ENCODE measurements at places on chromosomes 6 and 20. TPM values are rescaled to one million over a fixed set of nuclear protein-coding genes. Genes with fewer than 3 reads are reported as not detected.

DNA sequence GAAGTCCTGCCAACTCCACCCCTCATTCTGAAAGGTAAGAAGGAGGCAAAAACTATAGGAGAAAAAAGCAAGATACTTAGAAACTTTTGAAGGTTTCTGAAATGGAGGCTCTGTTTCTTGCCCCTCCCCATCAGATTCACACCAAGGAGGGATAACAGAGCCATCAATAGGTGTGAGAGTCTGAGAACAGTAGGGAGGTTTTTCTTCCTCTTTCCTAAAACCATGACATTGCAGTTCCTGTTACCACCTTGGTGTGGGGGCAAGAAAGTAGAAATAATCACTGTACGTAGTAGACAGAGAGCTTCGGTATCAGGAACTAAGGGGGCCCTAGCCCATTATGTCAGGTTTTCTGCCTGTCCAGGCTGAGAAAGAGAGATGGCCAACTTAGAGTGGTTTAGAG, 333.3 kb upstream of the SYNCRIP start:
- H3K36me3 ChIP-seq = no peaks in the 10 kb centered on the region
- H3K4me1 ChIP-seq = no peaks in the 10 kb centered on the region
- no peak overlapping the region for H3K4me3 ChIP-seq
- H3K27me3 ChIP-seq = no peaks in the 10 kb centered on the region
- H3K27ac ChIP-seq = no peak overlapping the region
- no peak for DNase-seq

ENPP3 gene
- 0.57 TPM for total RNA-seq

ME1 gene
- total RNA-seq = 0.05 TPM

DNA sequence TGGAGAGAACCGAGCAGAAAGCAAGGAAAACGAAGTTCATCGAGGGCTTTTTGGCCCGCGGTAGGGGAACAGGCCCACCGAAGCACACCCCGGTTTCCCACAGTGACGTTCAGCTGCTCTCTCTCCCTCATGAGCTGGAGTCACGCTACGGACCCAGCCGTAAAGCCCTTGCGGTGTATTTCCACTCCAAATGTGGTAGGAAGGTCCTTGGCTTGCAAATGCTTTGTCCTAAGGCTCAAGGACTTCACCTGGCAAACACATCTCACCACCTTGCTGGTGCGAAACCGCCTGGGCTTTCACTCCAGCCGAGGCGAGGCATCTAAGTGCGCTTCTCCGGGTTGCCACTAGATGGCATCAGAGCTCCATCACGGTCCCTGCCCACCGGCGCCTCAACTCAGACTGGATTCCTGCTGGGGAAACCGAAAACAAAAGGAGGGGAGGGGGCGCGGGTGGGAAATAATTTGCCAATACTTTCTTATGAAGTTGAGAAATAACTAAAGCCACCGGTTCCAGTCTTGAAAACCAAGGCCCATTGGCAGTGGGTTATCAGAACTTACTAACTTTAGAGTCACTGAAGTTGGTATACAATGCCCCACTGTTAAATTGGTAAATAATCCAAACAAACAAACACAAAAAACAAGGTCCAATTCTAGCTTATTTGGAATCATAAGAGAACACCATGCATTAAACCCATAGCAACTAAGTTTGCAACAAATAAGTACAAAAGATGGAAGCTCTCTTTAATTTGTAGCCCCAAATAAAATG, 13.4 kb upstream of the FOXC1 start:
- peaks cover 2% of the 10 kb centered on the region for H3K4me1 ChIP-seq
- no peak overlapping the region for H3K27ac ChIP-seq
- H3K4me3 ChIP-seq = no peak overlapping the region
- peaks cover 48% of the 10 kb centered on the region for H3K27me3 ChIP-seq
- DNase-seq = peak; percentile 78

DNA sequence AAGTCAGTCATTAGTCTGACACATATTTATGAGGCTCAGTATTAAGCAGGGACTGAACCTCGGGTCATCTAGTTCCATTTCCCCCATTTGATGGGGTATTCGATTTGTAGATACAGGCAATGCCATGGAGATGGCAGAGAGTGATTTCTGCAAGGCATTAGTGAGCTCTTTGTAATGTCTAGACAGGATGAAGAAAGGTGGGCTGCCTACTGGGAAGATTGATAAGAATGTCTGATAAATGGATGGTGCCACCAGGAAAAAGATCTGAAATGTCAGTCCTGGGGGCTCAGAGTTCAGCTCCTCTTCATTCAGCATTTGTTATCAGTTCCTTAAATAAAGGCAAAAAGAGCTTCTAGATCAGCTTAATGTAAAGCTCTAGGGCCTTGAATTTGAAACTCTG, 51.4 kb downstream of the HS3ST5 start:
- no peak for DNase-seq
- no peaks in the 10 kb centered on the region for H3K27me3 ChIP-seq
- no peak overlapping the region for H3K27ac ChIP-seq
- no peaks in the 10 kb centered on the region for H3K36me3 ChIP-seq
- H3K4me1 ChIP-seq = no peaks in the 10 kb centered on the region
- no peak overlapping the region for H3K4me3 ChIP-seq

DNA sequence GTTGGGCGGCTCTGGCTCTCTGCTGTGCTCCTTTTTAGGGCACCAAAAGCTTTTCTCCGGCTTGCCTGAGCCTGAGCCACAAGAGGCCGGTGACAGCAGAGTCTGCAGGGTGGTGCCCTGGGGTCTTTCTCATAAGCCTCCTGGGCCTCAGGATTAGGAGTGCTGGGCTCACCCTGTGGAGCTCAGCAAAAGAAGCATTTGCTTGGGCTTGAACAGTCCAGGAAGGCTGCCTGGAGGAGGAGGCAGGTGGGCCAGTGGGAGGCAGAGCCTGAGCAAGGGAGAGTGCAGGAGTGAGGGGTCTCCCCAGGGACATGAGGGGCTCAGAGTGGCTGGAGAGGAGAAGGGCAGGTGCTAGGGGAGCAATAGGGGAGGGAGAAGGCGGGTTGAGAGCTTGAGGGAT, 32.9 kb upstream of the MRGBP start:
- no peaks in the 10 kb centered on the region for H3K36me3 ChIP-seq
- H3K27ac ChIP-seq = no peak overlapping the region
- no peaks in the 10 kb centered on the region for H3K27me3 ChIP-seq
- DNase-seq = no peak
- peaks cover 7% of the 10 kb centered on the region for H3K4me1 ChIP-seq

GRCh38 chr20:59160389-59161115, 3.1 kb upstream of the ZNF831 start:
- H3K36me3 ChIP-seq = peaks cover 9% of the 10 kb centered on the region
- H3K27ac ChIP-seq = peak overlapping the region; percentile 97
- no peak for DNase-seq
- H3K4me3 ChIP-seq = peak overlapping the region; percentile 80

DNA sequence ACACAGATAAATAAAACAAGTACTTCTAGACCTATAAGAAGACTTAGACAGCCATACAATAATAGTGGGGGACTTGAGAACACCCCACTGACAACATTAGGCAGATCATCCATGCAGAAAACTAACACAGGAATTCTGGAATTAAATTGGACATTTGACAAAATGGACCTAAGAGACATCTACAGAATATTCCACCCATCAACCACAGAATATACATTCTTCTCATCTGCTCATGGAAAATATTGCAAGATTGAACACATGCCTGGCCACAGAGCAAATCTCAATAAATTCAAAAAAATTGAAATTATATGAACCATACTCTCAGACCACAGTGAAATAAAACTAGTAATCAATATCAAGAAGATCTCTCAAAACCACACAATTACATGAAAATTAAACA, 44.3 kb upstream of the KIAA1586 start:
- no peak overlapping the region for H3K27ac ChIP-seq
- no peak overlapping the region for H3K4me3 ChIP-seq
- H3K36me3 ChIP-seq = peaks cover 3% of the 10 kb centered on the region
- no peaks in the 10 kb centered on the region for H3K4me1 ChIP-seq
- H3K27me3 ChIP-seq = peaks cover 5% of the 10 kb centered on the region

BTN1A1 gene
- not detected for total RNA-seq

SLC17A9 gene
- 16.2 TPM for total RNA-seq

TBX18 gene
- total RNA-seq = not detected

- H3K4me1 ChIP-seq = no peaks in the 10 kb centered on the region
- H3K4me3 ChIP-seq = no peak overlapping the region
- no peak for DNase-seq
- H3K27me3 ChIP-seq = no peaks in the 10 kb centered on the region
- H3K36me3 ChIP-seq = no peaks in the 10 kb centered on the region
Measured at GRCh38 chr6:74579794-74580193, 626.1 kb downstream of the COL12A1 start.

DNA sequence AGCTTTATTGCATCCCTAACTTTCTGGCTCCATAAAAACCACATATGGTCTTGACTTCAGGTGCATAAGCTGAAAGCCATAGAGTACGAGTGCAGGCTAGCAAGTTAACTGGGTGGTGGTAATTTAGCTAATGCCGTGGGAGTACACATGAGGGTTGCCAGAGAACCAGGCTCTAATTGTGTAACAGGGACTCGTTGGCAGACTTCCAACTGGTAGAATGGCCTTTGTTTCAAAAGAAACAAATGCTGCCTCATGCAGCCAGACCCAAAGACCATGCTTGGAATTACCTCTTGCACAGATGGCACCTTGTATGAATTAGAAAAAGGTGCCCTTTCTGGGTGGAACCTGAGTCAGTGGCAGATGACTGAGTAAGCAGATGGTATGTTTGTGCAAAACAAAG, 73.2 kb downstream of the LY86 start:
- H3K27me3 ChIP-seq = no peaks in the 10 kb centered on the region
- H3K36me3 ChIP-seq = peaks cover 12% of the 10 kb centered on the region
- DNase-seq = no peak
- H3K4me1 ChIP-seq = peaks cover 53% of the 10 kb centered on the region
- H3K4me3 ChIP-seq = no peak overlapping the region

AVP gene
- total RNA-seq = not detected

DNA sequence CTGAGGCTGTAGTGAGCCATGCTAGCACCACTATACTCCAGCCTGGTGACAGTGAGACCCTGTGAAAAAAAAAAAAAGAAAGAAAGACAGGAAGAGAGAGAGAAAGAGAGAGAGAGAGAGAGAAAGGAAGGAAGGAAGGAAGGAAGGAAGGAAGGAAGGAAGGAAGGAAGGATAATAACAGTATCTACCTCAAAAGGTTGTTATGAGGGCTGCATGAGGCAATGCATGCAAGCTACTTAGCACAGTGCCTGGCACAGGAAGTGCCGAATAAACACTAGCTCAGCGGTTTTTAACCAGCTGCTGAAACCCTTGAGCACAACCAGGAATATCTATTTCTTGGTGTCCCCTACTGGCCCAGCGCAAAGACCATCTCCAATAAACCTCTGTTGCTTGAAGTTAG, 62.3 kb upstream of the TBC1D7 start:
- peaks cover 3% of the 10 kb centered on the region for H3K4me1 ChIP-seq
- no peak overlapping the region for H3K4me3 ChIP-seq
- no peak for DNase-seq
- peaks cover 1% of the 10 kb centered on the region for H3K36me3 ChIP-seq
- no peaks in the 10 kb centered on the region for H3K27me3 ChIP-seq

GRCh38 chr20:10863337-10864060, 189.7 kb upstream of the JAG1 start:
- H3K27ac ChIP-seq = no peak overlapping the region
- DNase-seq = no peak
- H3K4me1 ChIP-seq = no peaks in the 10 kb centered on the region
- H3K27me3 ChIP-seq = no peaks in the 10 kb centered on the region
- no peak overlapping the region for H3K4me3 ChIP-seq
- H3K36me3 ChIP-seq = no peaks in the 10 kb centered on the region

- DNase-seq = no peak
- H3K4me3 ChIP-seq = no peak overlapping the region
- H3K27me3 ChIP-seq = no peaks in the 10 kb centered on the region
- H3K36me3 ChIP-seq = peaks cover 35% of the 10 kb centered on the region
- H3K27ac ChIP-seq = no peak overlapping the region
- no peaks in the 10 kb centered on the region for H3K4me1 ChIP-seq
Measured at GRCh38 chr6:105301756-105302616, 100.9 kb downstream of the PREP start.

- no peaks in the 10 kb centered on the region for H3K4me1 ChIP-seq
- no peak overlapping the region for H3K4me3 ChIP-seq
- DNase-seq = peak; percentile 74
- no peaks in the 10 kb centered on the region for H3K36me3 ChIP-seq
- H3K27me3 ChIP-seq = no peaks in the 10 kb centered on the region
- no peak overlapping the region for H3K27ac ChIP-seq
Measured at GRCh38 chr6:53410508-53411258, 61.9 kb upstream of the ELOVL5 start.

DNA sequence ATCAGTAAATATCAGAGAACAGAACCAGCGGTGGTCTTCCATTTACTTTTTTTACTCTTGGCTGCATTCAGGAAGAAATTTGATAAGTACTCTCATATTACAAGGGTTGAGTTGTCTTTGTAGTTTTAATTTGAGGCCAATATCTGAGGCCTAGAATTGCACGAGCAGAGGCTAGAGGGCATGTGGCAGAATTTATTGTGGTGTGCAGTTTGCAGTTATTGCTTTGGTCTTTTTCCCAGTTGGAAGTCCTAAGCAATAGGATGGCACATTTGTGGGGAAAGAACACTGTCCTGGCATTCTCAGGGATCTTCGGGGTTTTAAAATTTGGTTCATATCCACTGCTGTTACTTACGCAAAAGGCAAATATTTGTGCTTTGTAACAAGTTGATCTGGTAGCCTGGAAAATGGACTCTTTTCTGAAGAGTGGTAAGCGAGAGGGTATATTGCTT, 66.0 kb downstream of the CTNNBL1 start:
- no peak overlapping the region for H3K4me3 ChIP-seq
- H3K4me1 ChIP-seq = no peaks in the 10 kb centered on the region
- H3K27ac ChIP-seq = no peak overlapping the region
- DNase-seq = no peak

DNA sequence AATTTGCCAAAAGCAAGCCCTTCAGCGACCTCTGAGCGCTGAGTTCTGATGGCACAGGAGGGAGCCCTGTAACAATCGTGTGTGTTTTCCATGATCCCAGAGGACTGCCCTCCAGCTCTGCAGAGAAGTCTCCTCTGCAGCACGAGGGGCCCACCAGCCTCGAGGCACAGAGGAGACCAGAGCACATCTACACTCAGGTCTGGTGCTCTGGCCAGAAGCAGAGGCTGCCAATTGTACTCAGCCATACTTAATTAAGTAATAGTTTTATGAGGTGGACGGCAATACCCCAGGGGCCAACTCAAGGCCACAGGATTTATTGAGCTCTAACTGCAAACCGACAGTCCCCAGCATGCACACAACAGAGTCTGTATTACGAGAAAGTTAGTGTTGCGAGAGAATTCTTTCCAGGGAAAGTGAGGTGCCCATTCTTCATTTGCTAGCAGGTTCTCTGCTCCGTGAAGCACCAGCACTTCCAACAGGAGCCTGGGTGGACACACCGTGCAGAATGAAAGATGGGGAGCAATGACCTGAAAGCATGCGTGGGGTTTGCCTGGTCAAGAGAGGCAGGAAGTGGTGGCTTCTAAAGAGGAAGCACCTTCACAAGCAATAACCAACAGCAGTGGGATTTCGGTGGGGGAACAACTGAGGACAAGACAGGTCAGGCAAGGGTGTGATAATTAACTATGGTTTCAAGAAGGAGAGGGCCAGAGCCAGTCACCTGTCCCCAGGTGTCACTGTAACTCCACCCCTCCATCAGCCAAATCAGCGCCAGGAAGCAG, 92.8 kb upstream of the FOXC1 start:
- H3K27ac ChIP-seq = no peak overlapping the region
- no peak for DNase-seq
- no peaks in the 10 kb centered on the region for H3K4me1 ChIP-seq
- H3K36me3 ChIP-seq = no peaks in the 10 kb centered on the region
- H3K4me3 ChIP-seq = no peak overlapping the region

- no peak overlapping the region for H3K4me3 ChIP-seq
- H3K36me3 ChIP-seq = no peaks in the 10 kb centered on the region
- DNase-seq = no peak
- no peaks in the 10 kb centered on the region for H3K27me3 ChIP-seq
Measured at GRCh38 chr6:162941128-162941527, 213.4 kb downstream of the PACRG start.
